ENCODE measurements at places on chromosomes 3 and 15.

DNA sequence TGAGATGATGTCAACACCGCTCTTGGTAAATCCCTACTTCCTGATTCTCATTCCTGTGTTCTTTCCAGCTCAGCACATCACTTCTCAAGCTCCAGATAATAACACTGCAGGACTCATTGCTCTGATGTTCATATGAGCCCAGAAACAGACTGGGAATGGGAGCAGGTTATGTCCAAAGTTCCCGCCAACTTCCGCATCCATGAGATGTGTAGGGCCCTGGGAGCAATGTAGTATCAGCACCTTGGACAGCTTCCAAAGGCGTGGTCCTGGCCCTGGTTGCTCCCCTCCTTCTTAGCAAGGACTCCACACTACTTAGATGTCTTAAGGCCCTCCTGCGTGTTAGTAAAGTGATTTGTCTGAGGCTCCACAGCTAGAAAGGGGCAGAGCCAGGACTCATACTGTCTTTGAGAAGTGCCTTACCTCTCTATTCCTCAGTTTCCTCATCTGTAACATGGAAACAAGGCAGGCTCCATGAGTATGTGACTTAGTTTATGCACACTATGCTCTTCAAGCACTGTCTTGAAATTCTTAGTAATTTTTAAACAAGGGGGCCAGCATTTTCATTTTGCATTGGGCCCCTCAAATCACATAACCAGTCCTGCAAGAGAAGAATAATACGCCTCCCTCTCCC is 27.9 kb upstream of the SLC6A1 start:
- peak; percentile 36 for DNase-seq

GRCh38 chr3:126111566-126112475 is 27.9 kb upstream of the SLC41A3 start:
- no peak for DNase-seq

DNA sequence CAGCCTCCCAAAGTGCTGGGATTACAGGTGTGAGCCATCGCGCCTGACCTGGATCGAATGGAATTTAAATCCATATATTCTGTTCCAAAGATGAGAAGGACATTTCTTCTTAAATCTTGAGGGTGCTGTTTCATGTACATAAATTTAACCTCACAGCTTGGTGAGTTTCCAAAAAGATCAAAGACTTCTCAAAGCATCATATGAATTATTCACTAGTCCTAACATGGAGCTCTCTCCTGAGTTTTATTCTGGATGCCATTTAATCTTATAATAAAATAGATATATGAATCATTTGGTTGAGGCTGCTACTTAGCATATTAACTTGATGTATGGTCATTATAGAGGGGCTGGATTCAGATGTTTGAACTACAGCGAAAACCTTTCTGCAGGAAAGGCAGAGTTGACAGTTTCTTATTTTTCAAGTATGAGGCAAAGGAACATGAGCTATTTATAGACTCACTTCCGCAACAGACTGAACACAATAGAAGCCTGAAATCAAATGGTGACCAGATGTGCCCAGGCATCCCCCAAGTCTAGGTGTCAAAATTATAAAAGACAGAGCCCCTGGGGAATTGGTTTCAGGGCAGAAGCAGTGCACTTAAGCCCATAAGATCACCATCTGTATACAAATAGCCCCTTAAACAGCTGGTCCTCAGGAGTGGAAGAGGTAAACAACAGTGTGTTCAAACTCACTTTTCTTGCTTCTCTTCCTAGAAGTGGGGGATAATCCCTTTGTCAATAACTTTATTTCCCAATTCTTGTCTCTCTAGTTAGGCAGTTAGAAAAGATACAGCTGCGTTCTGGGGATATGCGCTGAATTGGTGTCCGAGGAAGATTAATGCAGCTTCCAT is 29.7 kb downstream of the STARD9 start:
- peak; percentile 57 for DNase-seq

DNA sequence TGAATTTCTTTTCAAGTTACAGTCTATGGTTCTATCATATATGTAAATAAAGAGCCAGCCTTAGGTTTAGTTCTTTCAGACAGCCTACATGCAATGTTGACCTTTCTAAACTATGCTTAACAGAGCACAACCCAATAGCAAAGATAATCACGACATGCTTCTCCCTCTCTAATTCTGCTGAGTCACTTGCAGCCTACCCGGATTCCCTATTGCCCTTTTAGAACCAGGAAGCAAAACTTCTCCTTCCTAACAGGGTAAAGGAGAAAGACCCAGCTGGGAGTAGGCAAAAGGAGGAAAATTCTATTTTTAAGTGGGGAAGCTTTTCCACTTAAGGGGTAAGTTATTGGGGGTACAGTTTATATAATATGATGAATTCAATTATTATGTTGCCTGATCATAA is 79.3 kb downstream of the SLC7A14 start:
- DNase-seq = peak; percentile 70

GRCh38 chr3:186330772-186331460 is 31.1 kb downstream of the DGKG start:
- no peak for DNase-seq

GRCh38 chr3:189737071-189737470 is 105.9 kb downstream of the TP63 start:
- peak; percentile 37 for DNase-seq

- no peak for DNase-seq
Measured at GRCh38 chr15:61196711-61197586, 32.2 kb downstream of the RORA start.

DNA sequence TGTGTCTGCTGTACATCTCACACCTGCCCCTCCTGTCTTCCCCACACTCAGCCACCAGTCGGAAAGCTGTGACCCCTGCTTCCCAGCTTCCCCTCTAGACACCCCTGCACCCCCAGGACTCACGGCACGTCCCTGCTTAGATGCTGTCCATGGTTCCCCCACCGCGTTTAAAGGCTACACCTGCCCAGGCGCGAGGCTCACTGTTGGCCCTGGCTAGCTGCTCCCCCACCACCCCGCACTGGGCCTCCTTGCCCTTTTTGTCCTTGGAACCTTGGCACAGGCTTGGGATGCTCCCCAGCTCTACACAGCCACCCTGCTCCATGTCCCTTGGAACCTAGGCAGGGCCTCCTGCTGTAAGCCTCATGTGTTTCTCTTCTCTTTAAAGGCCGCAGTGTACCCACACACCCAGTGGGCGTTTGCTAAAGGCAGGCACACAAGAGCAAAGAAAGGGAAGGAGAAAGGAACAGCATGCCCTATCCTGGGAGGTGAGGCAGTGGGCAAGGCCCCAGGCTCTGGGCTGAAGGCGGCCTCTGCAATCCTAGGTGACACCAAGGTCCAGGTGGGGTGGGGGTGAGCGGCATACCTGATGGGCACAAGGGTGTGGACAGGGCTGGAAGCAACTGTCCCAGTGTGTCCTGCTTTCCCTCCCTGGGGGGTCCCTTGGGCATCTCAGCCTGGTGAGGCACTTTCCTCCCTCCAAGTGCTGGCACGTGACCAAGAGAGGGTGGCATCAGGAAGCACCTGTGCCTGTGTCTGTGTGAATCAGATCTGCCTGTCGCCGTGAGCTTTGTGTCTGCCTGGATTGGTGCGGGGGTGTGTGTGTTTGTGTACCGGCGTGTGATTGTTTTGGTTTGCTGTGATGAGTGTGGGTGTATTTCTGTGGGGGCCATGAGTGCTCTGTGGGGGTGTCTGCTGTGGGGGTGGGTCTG is 54.4 kb downstream of the TPRA1 start:
- DNase-seq = no peak

DNA sequence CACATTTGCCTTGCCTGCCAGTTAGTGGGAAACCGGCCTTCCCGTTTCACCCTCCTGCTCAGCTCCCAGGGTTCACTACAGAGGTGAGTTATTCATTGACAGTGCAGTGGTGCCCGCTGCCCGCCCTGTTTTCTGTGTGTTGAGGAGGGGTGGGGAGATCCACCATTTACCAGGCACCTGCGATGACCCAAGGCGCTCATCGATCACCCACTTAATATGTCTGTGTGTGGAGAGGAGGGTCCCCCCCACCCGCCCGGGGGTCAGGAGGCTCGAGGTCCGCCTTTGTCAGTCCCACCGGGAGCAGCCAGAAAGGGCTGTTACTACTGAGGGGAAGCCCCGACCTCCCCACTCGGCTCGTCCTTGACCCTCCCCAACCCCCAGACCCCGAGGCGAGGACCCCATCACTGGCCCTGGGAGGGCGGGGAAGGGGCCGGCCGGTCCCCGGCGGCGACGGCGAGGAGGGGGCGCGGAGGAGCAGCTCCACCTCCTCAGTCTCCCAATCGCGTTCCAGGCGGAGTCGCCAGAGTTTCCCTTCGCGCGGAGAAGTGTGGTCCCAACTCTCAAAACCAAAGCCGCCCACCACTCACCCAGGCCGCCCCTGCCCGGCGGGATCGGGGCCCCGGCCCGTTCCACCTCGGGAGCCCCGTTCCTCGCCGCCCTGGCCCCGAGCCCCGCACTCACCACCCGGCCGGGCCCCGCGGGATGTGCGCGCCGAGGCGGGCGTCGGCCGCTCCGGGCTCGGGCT is 1.1 kb downstream of the PLXNB1 start:
- no peak for DNase-seq

DNA sequence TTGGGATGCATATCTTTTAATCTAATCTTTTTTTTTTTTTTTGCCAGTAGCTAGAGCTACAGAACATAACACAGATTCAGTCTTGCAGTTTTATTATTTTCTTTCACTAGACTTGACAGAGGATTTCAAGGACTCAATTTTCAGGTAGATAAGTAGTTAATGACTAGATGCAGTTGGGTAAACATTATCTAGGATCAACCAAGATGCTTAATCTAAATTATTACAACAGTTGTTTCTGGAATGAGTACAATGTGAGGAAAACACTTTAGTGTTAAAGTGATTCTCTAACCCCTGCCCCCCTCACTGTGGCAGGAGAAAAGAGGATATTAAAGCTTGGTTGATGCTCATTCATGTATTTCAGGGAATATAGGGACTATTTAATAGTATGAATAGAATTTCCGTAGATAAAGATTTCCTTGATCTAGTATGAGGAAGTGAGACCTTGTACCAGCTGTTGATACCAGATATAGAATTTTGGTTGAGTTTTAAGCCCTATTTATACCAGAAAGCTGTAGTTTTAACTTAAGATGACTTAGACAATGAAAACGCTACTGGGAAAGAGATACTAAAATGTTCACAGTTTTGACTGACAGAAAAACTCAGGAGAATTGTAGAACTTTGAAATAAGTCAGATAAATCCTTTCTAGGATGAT is 389.0 kb upstream of the C2CD4B start:
- DNase-seq = no peak

DNA sequence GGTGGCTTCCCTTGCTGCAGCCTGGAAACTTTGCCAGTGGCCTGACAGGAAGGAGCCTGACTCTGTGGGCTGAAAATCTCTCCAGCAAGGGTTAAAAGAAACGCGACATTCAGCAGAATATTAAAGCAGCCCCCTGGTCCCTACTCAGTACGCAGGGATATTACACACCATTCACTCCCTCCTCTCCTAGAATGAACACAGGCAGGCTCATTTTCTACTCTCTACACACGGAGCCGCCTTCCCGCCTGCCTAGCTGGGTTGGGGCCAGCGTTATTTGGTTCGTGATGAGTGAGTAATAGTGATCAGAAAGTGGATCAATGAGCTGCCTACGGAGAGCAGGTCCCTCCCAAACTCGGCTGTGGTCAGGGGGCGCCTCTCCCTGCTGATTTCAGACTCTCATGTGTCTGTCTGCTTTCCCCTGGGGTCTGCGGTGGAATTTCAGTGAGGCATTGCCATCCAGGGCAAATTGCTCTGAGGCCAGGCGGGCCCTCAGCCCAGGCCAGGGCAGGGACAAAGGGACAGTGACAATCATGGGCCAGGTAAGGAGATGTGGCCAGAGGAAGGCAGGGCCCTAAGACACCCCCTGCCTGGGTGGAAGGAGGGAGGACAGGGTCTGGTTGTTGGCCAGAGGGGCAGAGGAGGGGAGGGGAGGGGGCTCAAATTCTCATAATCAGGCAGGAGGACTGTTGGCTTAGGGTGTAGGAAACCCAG is 2.8 kb downstream of the EPHB1 start:
- DNase-seq = no peak

Measured in RPMI7951 (cell line).